Astrocyte (in vitro differentiated cells and primary cell): ENCODE measurements at places on chromosomes 3 and 15. TPM values are rescaled to one million over a fixed set of nuclear protein-coding genes. Genes with fewer than 3 reads are reported as not detected.

Gene SLC28A1
- not detected in 2 replicates for total RNA-seq

- DNase-seq = no peak
- H3K36me3 ChIP-seq = peaks cover 72% of the 10 kb centered on the region
- H3K27ac ChIP-seq = no peak overlapping the region
- no peaks in the 10 kb centered on the region for H3K4me1 ChIP-seq
These were observed 94.4 kb downstream of the TJP1 start for GRCh38 chr15:29727871-29728270.

DNA sequence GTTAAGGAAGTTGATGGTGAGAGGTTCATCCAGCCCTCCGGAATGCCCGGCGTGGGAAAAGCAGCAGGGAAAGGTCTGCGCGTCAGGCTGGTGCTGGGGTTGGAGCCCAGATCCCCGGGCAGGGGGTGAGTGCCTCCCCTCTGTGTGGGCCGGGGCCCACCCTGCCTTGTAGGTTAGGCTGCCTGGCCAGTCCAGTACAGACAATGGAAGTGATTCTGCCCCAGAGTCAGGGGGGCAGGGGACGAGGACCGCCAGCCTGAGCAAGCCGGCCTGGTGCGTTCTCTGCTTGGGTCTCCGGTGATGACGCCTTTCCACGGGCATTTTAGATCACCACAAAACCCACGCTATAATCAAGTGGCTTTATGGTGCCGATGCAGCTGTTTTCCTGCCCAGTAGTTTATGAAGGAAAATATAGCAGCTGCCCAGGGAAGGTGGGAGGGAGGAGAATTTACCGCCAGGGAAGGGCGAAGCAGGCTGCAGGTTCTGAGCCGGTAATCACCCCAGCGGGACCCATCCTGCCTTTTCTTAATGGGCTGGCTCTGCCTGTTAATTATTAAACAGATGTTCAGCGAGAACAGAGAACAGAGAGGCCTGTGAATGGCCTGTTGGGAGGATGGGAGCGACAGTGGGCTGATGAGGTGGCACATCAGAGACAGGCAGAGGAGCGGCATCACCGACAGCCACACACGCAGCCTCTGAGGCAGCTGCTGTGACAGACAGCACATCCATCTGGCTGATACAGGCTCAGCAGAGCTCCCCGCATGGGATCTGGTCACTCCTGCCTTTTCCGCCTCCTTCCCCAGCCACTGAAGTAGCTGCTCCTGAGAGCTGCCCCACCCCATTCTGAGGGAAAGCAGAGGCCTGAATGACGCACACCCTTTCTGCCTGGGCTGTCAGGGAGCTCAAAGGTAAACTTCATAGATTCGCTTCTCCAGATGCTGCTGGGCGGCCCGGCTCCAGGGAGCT is 35.2 kb downstream of the BDH1 start:
- peak overlapping the region; percentile 9 for H3K27ac ChIP-seq
- H3K27me3 ChIP-seq = no peaks in the 10 kb centered on the region
- H3K4me3 ChIP-seq = no peak overlapping the region
- peaks cover 13% of the 10 kb centered on the region for H3K4me1 ChIP-seq

- H3K36me3 ChIP-seq = no peaks in the 10 kb centered on the region
- no peaks in the 10 kb centered on the region for H3K4me1 ChIP-seq
- no peaks in the 10 kb centered on the region for H3K27me3 ChIP-seq
- no peak overlapping the region for H3K4me3 ChIP-seq
- no peak overlapping the region for H3K27ac ChIP-seq
These were observed 5.6 kb upstream of the ATP8B4 start for GRCh38 chr15:50124631-50125030.

GRCh38 chr3:87856126-87856525 is 202.7 kb downstream of the CGGBP1 start:
- no peaks in the 10 kb centered on the region for H3K4me1 ChIP-seq
- no peaks in the 10 kb centered on the region for H3K27me3 ChIP-seq
- H3K4me3 ChIP-seq = no peak overlapping the region
- H3K36me3 ChIP-seq = no peaks in the 10 kb centered on the region

GRCh38 chr15:85404918-85405866 is 24.8 kb downstream of the AKAP13 start:
- peak overlapping the region; percentile 20 for H3K4me3 ChIP-seq
- H3K36me3 ChIP-seq = no peaks in the 10 kb centered on the region
- peak; percentile 69 for DNase-seq
- H3K27me3 ChIP-seq = no peaks in the 10 kb centered on the region
- H3K4me1 ChIP-seq = peaks cover 64% of the 10 kb centered on the region

Gene FHIT
- total RNA-seq = 6.7 and 7.4 TPM in 2 replicates

GRCh38 chr15:88419830-88420229 is 47.4 kb downstream of the MRPL46 start:
- H3K27me3 ChIP-seq = no peaks in the 10 kb centered on the region
- H3K4me1 ChIP-seq = peaks cover 3% of the 10 kb centered on the region
- peak overlapping the region; percentile 1 for H3K27ac ChIP-seq
- no peak overlapping the region for H3K4me3 ChIP-seq

- DNase-seq = no peak
- no peak overlapping the region for H3K4me3 ChIP-seq
- H3K27me3 ChIP-seq = no peaks in the 10 kb centered on the region
- H3K36me3 ChIP-seq = no peaks in the 10 kb centered on the region
These were observed 121.5 kb downstream of the PTPRG start for GRCh38 chr3:61682671-61683548.

Gene RBM15B
- 23.5 and 24.3 TPM in 2 replicates for total RNA-seq

- no peaks in the 10 kb centered on the region for H3K36me3 ChIP-seq
- H3K27me3 ChIP-seq = no peaks in the 10 kb centered on the region
- no peak overlapping the region for H3K4me3 ChIP-seq
- no peak overlapping the region for H3K27ac ChIP-seq
- H3K4me1 ChIP-seq = peaks cover 8% of the 10 kb centered on the region
These were observed 29.5 kb upstream of the TMEM115 start for GRCh38 chr3:50388720-50389413.

DNA sequence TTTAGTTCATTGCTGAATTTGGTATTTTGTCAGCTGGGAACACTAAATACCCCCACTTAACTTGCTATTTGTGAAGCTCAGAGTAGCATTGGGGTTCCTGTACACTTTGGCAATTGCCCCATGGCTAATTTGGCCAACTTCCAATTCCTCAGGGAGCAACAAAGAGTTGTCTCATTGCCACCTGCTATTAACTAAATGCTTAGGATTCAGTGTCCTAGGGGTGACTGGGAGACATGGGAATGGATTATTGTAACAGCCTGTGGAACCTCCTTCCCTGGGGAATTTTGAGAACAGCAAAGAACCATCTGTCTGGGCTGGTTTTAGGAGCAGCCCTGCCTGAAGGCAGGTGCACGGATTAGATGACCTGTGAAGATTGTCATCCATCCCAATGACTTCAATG is 437.4 kb upstream of the TPRG1 start:
- H3K27me3 ChIP-seq = no peaks in the 10 kb centered on the region
- H3K27ac ChIP-seq = no peak overlapping the region
- H3K4me3 ChIP-seq = no peak overlapping the region
- DNase-seq = no peak
- H3K4me1 ChIP-seq = no peaks in the 10 kb centered on the region

DNA sequence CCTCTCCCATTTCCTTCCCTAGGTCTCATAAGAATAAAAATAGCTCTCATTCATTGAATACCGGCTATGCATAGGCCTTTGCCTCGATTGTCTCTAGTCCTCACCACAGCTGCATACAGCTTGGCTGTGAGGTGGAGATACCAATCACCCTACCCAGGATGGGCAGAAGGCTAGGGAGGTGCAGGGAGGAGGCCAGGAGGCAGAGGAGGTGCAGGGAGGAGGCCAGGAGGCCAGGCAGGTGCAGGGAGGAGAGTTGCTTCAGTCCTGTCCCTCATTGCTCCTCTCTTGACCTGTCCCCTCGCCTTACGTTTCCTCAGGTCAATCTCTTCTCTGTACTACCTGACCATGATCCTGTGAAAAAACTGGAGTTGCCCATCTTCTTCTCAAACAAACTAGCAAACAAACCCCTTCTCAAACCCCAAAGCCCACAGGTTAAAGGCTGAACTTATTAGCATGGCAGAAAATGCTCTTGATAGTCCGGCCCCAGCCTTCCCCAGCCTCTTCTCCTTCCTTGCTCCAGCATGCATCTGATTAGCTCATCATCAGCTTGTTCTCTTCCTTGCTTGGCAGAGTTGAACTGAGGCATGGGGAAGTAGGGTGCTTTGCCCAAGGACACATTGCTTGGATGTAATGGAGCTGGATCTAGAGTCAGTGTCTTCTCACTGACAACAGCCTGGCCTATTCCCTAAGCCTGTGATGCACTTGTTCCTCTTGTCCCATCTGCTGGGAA is 15.8 kb downstream of the PODXL2 start:
- H3K27ac ChIP-seq = no peak overlapping the region
- H3K27me3 ChIP-seq = no peaks in the 10 kb centered on the region
- H3K4me1 ChIP-seq = peaks cover 3% of the 10 kb centered on the region
- DNase-seq = no peak
- no peak overlapping the region for H3K4me3 ChIP-seq

DNA sequence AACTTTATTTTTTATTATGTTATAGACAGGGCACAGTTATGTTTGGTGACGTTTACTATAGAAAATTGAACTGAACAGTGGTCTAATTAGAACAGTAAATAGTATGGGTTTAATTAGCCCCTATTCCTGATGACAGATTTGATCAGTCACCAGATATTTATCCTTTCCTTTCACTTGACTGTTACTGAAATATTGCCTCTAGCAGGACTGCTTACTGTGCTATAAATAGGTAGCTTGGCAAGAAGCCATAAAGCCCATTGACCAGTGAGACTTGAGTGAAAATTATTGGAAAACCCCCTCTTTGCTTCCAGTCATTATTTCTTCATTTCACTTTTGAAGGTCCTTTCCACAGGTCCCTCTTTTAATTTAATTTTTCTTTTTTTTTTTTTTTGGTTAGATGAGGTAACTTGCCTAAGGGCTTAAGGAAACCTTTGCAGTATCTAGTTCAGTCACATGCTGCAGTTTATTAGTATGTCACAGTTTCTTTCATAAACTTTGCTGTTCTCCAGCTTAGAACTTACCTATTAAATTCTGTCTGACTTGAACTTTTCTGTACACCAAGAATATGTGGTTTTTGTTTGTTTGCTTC is 115.6 kb downstream of the ADAMTSL3 start:
- no peaks in the 10 kb centered on the region for H3K36me3 ChIP-seq
- no peak overlapping the region for H3K4me3 ChIP-seq
- DNase-seq = no peak
- no peaks in the 10 kb centered on the region for H3K4me1 ChIP-seq

GRCh38 chr3:42190701-42191442 is 75.1 kb downstream of the CCK start:
- H3K27me3 ChIP-seq = no peaks in the 10 kb centered on the region
- peaks cover 10% of the 10 kb centered on the region for H3K4me1 ChIP-seq
- peak; percentile 10 for DNase-seq
- no peak overlapping the region for H3K4me3 ChIP-seq
- no peak overlapping the region for H3K27ac ChIP-seq

Gene AADACL2
- total RNA-seq = not detected in 2 replicates

Gene GOLGA8M
- 1.5 and 1.6 TPM in 2 replicates for total RNA-seq

Gene DUSP7
- total RNA-seq = 24.2 and 24.9 TPM in 2 replicates

GRCh38 chr3:179181021-179181472 is 32.9 kb downstream of the PIK3CA start:
- H3K27ac ChIP-seq = peak overlapping the region; percentile 64
- peaks cover 16% of the 10 kb centered on the region for H3K4me1 ChIP-seq
- H3K27me3 ChIP-seq = no peaks in the 10 kb centered on the region
- DNase-seq = peak; percentile 54
- no peak overlapping the region for H3K4me3 ChIP-seq
- no peaks in the 10 kb centered on the region for H3K36me3 ChIP-seq

Gene SAMMSON
- not detected in 2 replicates for total RNA-seq

Gene ATP13A5
- not detected in 2 replicates for total RNA-seq

Gene FRMD5
- total RNA-seq = 17.0 and 19.6 TPM in 2 replicates

GRCh38 chr15:59492389-59493377 is 54.7 kb downstream of the FAM81A start:
- H3K4me3 ChIP-seq = no peak overlapping the region
- DNase-seq = peak; percentile 31
- H3K4me1 ChIP-seq = no peaks in the 10 kb centered on the region
- no peak overlapping the region for H3K27ac ChIP-seq

DNA sequence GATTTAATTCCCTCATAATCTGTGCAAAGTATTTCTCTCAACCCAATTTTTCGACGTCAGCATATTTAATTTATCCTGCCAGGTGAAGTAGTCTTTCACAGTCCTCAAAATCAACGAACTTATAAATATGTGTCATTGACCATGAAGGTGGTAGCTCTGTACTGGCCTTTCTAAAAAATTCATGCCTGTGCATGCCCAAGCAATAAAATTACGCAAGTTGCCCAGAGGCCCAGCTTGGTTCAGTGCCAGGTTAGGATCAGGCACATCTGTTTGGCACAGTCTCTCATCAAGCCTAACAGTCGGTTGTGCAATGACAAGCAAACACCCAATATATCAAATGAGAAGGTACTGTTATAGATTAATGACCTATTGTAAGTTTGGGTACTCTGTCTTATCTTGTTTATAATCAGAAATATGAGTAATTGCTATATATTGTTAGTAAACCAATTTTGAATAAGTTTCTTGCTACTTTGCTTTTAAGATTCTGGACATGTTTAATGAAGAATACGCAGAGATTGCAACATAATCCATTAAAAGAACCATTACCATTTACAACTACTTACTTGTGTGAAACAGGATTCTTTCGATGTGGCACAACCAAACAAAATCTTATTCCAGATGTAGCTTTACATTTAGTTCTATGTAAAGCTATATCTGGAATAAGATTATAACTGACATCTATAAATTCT is 159.0 kb upstream of the IL12A start:
- H3K27me3 ChIP-seq = no peaks in the 10 kb centered on the region
- no peak overlapping the region for H3K27ac ChIP-seq
- no peaks in the 10 kb centered on the region for H3K36me3 ChIP-seq
- no peak overlapping the region for H3K4me3 ChIP-seq

GRCh38 chr3:195007766-195008165 is 263.2 kb downstream of the XXYLT1 start:
- no peak overlapping the region for H3K27ac ChIP-seq
- H3K36me3 ChIP-seq = no peaks in the 10 kb centered on the region
- peaks cover 42% of the 10 kb centered on the region for H3K27me3 ChIP-seq
- no peak for DNase-seq

GRCh38 chr3:128502712-128503111 is 9.7 kb upstream of the GATA2 start:
- no peaks in the 10 kb centered on the region for H3K4me1 ChIP-seq
- no peak for DNase-seq
- no peaks in the 10 kb centered on the region for H3K36me3 ChIP-seq
- H3K27me3 ChIP-seq = peaks cover 17% of the 10 kb centered on the region
- no peak overlapping the region for H3K4me3 ChIP-seq
- H3K27ac ChIP-seq = no peak overlapping the region

GRCh38 chr3:6807967-6808588 is 52.8 kb upstream of the GRM7 start:
- peaks cover 30% of the 10 kb centered on the region for H3K4me1 ChIP-seq
- peak; percentile 94 for DNase-seq
- H3K27me3 ChIP-seq = no peaks in the 10 kb centered on the region
- H3K36me3 ChIP-seq = no peaks in the 10 kb centered on the region
- H3K27ac ChIP-seq = peak overlapping the region; percentile 70

Gene GREM1
- 74.5 and 112 TPM in 2 replicates for total RNA-seq

Gene CA12
- total RNA-seq = 0.54 and 0.70 TPM in 2 replicates
